Spinal cord (tissue), 10 donors: ENCODE measurements at places on chromosomes 5 and 9.

DNA sequence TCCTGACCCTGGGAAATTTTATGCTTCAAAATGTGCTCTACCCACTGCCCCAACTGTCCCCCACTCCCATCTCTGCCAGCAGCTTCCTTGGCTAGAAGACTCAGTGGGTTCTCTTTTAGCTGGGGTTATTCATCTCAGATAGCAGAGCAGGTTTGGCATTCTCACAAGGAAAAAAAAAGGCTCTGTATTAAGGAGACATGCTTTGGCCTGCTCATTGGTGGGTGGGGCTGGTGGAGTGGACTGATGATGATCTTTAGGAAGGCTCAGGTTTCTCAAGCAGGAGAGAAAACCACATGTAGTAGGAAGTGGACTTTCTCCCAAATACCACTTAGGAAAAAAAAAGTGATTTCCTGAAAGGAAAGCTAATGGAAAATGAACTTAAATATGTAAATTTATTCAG lies 279.2 kb upstream of the ZNF462 start:
- no peak for DNase-seq

- peak; percentile 66 for DNase-seq
Measured at GRCh38 chr5:35331956-35332950, 102.0 kb upstream of the PRLR start.

DNA sequence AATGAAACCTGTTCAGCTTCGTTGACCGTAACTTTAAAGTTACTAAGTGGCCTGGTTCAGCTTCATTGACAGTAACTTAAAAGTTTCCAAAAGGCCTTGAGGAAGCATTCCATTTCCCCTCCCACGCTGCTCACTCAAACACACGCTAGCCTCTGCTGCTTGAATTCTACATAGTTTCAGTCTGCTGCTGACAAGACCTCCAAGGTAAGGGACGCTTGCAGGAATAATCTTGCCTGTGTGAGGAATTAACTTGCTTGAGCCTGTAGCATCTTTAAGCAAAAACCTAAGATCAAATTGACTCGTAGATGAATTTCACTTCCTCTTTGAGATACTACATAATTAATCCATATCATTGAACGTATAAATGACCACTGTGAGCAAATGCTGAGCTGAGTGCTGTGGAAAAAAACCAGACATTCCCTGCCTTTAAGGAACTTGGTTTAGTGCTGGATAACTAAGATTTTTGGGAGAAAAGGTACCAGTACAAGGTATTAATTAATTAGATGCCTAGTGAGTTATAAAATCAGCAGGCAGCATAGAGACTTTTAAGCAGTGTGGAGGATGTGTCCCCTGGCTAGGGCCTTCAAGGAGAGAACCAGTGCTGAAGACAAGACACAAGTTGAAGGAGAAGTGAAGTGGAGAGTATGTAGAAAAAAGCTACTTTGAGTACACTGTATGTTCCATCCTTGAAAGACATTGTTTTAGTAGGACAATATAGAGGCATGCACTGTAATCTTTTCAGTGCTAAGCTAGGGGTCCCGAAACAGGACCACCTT lies 39.2 kb downstream of the GRAMD2B start:
- DNase-seq = peak; percentile 7

DNA sequence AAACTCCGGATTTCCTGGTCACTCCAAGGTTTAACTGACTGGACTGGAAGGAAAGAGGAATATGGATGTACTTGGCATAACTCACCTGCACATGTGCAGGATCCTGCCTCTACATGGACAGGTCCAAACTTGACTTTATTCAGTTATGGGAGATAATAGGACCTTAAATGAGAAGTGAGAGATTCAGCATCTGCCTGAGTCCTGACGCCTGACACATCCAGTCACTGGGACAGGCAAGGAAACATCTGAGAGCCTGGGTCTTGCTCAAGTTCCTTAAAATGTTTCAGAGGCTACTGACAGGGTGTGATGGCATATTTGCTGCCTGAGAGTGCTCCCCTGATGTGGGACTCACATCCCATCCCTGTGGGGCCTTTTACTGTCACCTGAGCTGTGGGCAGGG lies 34.9 kb downstream of the ZNF354A start:
- DNase-seq = no peak

GRCh38 chr5:68382640-68383039 lies 167.1 kb downstream of the PIK3R1 start:
- DNase-seq = no peak

DNA sequence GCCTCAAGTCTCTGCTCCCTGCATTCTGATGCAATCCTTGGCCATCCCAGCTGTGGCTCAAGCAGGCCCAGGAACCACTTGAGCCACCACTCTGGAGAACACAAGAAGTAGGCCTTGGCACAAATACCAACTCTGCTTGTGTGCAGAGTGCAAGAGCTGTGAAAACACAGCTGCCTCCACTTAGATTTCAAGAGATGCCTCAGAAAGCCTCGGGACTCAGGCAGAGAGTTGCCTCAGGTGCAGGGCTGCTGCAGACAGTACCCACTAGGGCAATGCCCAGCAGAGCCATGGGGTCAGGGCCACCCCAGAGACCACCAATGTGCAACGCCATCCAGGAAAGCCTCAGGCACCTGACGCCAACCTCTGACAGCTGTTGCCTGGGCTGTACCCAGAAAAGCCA lies 82.4 kb downstream of the FREM1 start:
- no peak for DNase-seq

GRCh38 chr5:93153461-93153860 lies 427.6 kb downstream of the NR2F1-AS1 start:
- DNase-seq = no peak

GRCh38 chr9:118711843-118712242 lies 657.4 kb downstream of the BRINP1 start:
- DNase-seq = no peak

- no peak for DNase-seq
Measured at GRCh38 chr9:109387206-109387605, 66.3 kb upstream of the EPB41L4B start.
